Posterior cingulate gyrus (tissue), 11 donors: ENCODE measurements at places on chromosomes 13 and 19.

- no peak for DNase-seq
Measured at GRCh38 chr13:55013051-55013450, 1984.4 kb downstream of the OLFM4 start.

GRCh38 chr19:11102944-11103343, 13.7 kb downstream of the LDLR start:
- no peak for DNase-seq

GRCh38 chr19:29003641-29004409, 209.1 kb downstream of the UQCRFS1 start:
- DNase-seq, result no peak

- DNase-seq, result no peak
Measured at GRCh38 chr13:21573920-21574712, 29.9 kb downstream of the MICU2 start.

DNA sequence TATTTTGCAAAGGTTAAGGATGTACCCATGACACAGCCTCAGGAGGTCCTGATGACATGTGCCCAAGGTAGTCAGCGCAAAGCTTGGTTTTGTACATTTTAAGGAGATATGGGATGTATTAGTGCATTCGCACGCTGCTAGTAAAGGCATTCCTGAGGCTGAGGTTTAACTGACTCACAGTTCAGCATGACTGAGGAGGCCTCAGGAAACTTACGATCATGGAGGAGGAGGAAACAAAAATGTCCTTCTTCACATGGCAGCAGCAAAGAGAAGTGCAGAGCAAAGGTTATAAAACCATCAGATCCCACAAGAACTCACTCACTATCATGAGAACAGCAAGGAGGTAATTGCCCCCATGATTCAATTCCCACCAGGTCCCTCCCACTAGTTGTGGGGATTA, 1017.4 kb downstream of the EFNB2 start:
- DNase-seq, result no peak

DNA sequence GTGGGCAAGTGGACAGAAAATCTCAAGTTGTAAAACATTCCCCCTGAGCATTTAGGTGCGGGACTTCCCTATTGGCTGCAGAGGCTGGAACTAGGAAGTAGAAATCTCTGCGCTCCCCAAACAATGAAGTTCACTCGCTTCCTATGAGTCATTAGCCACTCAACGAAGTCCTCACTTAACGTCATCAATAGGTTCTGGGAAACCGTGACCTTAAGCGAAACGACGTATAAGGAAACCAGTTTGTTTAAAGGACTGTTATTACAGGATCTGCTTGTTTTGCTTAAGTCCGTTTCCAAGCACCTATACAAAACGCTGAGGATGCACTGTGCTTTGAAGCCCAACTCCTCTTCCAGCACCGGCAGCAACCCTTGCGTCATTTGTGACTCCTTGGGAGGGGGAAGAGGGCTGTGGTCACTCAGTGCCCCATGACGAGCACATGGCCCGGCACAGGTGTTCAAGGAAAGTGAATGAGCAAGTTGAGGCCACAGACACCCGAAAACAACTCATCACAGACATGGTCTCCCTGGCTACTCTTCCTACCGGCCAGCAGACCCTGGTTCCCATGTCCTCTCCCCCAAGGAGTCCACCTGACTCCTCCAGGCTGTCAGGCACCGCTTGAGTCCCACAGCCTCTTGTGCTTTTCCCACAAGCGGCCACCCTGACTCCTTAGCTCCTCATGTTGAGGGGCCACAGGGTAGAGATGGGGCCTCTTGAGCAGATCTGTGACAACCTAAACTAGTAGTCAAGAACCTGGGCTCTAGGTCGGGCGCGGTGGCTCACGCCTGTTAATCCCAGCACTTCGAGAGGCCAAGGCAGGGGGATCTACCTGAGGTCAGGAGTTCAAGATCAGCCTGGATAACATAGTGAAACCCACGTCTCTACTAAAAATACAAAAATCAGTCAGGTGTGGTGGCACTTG, 4.8 kb downstream of the RPS16 start:
- DNase-seq, result peak; percentile 49

DNA sequence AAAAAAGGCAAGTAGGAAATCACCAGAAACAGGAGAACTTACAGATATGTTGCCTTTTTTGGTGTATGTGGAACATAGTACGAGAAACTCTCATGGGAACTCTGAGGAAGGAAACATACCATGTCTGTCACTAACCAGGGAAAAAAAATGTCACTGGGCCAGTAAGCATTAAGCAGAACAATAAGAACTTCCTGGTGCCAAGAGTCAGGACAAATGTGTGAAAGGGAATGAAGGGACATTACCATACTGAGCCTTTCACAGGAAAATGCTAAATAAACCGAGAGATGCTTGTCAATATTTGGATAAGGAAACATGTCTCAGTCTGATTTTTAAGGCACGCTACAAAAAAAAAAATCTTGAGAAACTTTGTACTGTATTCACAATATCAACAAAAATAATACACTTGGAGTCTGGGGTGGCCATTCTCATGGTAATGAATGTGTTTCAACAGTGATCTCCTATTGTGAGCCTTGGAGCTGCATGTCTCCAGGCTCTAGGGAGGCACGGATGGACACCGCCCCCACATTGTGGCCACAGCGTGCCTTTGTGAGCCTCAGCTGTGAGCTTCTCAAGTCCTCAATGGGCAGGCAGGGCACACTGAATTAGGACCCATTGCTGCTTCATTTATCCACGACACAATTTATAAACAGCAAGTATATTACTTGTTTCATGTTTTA, 113.0 kb upstream of the ARGLU1 start:
- DNase-seq, result peak; percentile 38

DNA sequence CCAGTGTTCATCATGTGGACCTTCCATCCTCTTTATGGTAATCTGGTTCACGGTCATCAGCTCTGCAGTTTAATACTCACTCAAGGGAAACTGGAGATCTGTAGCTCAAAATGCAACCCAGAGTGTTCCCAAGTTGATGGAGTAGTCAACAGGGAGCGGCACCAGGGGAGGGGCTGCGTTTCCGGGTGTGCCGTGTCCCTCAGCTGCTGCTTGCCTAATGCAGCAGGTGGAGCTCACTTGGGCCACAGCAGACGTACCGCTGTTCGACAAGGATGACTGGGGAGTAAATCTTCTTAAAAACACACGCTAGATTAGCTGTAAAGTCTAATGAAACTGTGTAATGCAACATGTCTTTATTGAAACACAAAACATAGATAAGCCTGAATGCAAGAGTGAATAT, 81.1 kb downstream of the TNFSF13B start:
- DNase-seq, result no peak

- DNase-seq, result no peak
Measured at GRCh38 chr19:15298847-15299567, 33.3 kb downstream of the BRD4 start.

GRCh38 chr13:44142540-44142867, 231.1 kb upstream of the SERP2 start:
- no peak for DNase-seq

GRCh38 chr19:48746738-48747575, at the start of gene IZUMO1:
Gene IZUMO1 (minus strand): TSS chr19:48746909. CDS start chr19:48745859, 1,050 bp downstream.
- DNase-seq, result peak; percentile 94

DNA sequence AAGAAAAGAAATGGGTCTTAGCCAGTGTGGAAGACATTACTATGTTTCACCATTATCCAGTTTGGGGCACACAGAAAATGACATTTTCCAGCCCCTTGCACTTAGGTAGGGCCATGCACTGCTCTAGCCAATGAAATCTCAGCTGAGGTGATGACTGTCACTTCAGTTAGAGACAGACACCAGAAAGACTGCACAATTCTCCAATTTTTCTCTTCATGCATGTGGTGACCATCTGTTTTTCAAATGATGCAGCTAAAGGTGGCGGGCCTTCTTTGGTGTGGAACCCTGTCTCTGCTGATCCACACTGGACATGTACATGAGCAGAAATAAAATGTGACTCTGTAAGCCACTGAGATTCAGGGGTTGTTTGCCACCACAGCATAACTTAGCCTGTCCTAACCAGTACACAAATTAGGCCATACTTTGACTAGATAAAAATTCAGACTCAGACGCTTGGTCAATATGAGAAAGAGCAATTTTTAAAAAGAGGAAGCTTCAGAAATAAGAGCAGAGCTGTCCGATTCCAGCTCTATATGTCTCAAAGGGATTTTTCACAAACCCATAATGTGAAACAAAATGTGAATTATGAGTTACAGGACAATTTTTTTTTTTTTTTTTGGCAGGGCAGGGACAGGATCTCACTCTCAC, 6.7 kb downstream of the ZNF565 start:
- DNase-seq, result no peak

- no peak for DNase-seq
Measured at GRCh38 chr13:43988302-43988701, 108.6 kb downstream of the LACC1 start.

- no peak for DNase-seq
Measured at GRCh38 chr19:844546-844971, 3.8 kb downstream of the PRTN3 start.

DNA sequence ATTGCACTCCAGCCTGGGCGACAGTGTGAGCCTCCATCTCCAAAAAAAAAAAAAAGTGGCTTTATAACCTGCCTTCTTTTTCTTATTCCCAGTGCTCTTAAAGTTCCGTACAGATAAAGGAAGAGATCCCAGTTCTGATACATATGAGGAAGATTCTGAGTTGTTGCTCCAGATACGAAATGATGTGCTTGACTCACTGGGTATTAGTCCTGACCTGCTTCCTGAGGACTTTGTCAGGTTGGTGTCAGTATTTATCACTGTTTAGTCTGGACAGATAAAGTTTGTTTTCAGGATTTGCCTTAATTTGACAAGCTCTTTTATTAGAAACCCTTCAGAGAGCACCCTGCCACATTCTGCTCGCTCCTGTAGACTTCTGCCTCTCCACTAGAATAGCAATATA, 33.9 kb downstream of the BBC3 start:
- no peak for DNase-seq

- no peak for DNase-seq
Measured at GRCh38 chr19:33426621-33427361, 53.3 kb downstream of the CEBPG start.

DNA sequence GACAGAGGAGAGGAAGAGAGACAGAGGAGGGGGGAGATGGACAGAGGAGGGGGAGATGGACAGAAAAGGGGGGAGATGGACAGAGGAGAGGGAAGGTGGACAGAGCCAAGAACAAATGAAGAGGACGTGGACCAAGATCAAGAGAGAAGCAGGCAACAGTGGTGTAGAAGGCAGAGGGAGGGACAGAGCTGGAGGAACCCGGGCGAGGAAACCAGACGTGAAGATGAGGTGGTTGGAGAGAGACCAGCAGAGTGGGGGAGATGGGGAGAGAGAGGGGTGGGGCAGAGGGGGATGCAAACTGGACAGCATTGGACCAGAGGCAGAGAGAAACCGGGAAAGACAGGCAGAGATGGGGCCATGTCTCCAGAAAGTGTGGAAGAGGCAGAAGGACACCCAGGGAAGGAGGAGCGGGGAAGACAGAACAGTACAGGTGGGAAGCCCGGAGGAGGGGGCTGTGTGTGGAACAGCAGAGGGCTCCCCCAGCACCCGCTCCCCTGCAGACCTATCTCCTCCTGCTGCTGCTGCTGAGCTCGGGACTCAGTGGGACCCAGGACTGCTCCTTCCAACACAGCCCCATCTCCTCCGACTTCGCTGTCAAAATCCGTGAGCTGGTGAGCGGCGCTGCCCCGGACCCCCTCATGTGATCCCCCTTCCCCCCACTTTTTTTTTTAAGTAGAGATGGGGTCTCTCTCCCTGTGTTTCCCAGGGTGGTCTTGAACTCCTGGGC, 1.3 kb downstream of the FLT3LG start:
- DNase-seq, result no peak

DNA sequence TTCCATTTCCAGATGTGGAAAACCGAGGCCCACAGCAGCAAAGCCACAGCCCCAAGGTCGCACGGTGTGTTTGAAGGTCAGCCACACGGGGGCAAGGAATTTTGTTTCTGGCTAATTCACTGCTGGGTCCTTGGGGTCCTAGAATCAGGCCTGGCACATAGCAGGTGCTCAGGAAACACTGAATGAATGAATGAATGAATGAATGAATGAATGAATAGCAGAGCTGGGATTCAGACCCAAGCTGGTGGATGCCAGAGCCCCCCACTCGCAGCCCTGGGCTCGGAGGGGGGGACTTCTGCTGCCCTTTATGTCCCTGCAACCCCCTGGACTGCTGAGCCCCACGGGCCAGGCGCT, 37.0 kb downstream of the ZNRF4 start:
- DNase-seq, result no peak

DNA sequence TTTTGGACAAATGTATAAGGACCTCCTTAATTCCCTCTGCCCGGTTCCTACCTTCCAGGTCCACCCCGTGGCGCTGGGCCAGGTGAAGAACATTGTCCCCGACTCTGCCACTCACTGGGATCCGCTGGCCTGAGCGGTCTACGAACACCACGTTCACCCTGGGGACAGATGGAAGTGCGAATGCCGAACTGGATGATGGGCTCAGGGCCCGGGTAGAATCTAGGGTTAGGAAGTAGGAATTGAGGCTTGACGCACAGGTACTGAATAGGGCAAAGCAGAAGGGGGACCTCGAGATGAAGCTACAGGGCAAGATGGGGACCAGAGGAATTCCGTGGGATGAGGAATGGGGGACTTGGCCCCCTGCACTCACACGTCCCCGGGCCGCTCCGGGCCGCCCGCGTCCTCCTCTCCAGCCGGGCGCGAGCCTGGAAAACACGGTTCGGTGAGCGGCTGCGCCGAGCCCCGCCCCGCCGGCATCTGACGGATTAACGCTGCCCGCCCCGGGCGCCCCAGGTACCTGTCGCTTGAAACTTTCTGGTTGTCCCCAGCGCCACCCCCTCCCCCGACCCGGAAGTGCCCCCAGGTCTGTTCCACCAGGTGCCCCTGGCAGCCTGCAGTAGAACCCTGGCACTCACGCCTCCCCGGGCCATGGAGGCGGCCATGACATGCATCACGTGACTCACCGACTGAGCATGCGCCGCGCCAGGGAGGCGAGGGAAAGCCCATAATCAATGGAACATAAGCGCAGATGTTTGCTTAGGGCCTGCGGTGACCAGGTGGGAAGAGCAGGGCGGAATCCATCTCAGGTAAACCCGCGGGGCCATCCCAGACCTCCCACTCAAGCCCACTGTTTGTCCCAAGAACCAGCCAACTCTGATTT, at the start of gene FDX2:
FDX2 (minus strand) TSS at position 681 of the 880 bp plus-strand sequence; CDS start at position 662, 19 bp downstream.
- DNase-seq, result peak; percentile 94

- no peak for DNase-seq
Measured at GRCh38 chr13:66716538-66716937, 513.6 kb downstream of the PCDH9 start.

DNA sequence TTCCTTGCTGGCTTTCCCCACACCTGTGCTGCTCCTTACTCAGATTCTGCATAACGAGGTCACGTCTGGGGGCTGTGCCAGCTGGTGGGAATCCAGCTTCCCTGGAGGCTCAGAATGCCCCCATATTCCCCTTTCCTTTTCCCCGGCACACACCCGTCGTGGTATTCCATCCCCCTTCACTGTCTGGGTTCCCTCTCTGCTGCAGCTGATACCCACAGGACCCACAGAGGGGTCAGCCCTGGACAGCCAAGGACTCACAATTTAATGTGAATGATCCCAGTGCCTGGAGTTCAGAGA, 4.2 kb upstream of the MYH14 start:
- DNase-seq, result no peak
